ENCODE measurements at places on chromosomes 7 and 10.

- no peak for DNase-seq
These were observed 1174.3 kb downstream of the XPNPEP1 start for GRCh38 chr10:108749042-108749441.

DNA sequence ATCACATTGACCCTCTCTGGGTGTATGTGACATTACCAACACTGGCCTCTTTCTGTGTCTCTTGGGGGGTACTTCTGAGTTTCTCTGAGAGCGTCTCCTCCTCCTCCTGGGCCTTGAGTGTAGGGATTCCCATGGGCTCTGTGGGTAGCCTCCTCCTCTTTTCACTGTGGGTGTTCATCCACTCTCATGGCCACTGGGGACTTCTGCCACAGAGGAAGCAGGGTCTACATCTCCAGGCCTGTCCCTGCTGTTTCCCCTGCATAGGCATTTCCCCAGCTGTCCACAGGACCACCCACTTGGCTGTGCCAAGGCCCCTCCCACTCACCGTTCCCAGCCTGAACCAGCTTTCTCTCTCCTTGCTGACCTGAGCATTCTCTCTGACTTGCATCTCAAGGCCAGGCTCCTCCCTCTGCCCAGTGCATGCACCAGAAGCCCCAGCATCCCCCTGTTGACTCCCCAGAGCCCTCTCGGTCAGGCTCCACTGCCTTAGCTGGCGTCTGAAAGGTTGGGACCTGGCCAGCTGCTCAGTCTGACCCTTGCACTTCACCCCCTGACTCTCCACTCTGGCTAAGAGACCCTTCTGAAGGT, 487.6 kb downstream of the GLRX3 start:
- no peak for DNase-seq

GRCh38 chr7:132387596-132387995, 188.7 kb downstream of the PLXNA4 start:
- DNase-seq, result no peak

DNA sequence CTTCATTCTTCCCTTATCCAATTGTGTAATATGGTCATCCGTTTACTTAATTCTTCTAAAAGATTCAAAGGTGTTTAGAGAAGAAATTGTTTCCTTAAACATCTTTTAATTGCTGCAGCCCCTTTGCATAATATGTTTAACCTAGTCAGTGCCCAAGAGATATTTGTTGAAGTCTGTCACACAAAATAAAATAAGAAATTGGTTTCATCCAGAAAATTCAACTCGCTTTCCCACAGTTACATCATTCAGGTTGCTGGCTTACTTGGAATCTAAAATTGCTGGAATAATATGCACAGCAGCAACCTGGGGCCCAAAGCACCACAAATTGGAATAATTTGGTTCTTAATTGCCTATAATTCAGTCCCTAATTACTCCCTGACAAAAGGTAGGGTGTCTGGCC, 155.1 kb upstream of the ETV1 start:
- no peak for DNase-seq

DNA sequence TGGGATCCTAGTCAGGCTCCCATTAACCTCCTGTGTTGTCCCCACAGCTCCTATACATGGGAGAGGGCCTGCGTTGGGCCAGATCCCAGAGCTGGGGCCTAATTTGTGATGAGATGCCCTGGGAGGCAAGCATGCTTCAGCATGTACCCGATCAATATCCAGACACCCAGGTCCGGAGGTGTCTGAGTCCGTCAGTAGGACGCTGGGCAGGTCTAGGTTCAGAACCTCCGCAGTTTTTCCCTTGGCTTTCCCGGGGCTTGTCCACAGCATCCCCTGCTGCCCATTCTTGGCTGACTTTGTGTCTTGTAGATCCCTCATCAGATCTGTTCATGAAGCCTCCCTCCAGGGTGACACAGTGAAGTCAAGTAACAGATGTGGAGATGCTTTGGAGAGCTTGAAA, 32.7 kb upstream of the RBAK start:
- no peak for DNase-seq

DNA sequence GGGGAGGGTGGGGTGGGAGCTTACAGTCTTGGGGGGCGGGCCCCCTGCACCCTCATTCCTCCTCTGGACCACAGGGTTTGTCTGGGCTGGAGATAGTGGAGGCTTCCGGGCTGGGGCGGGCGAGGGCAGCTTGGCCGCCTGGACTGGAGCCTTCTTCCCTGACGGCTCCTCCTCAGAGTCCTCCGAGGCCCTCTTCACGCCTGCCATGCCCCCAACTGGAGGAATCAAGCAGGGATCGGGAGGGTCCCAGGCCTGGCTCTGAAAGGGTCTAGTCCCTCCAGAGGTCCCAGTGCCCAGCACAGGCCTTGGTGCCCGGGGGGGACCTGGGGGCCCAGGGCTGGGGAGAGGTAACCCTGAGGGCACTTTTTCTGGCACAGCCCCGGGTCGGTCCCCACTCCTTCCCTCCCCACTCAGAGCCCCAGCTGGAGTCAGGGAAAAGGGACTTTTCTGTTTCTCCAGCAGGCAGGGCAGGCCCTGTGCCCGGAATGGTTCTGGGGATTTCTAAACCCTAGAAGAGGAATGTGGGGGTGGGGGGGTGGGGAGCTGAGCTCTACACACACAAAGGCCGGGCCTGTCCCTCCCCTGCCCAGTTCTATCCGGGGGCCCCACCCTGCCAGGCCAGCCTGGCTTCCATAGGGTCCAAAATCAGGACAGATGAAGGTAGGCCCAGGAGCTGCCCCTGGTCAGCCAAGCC, 11.6 kb downstream of the MICALL2 start:
- no peak for DNase-seq

DNA sequence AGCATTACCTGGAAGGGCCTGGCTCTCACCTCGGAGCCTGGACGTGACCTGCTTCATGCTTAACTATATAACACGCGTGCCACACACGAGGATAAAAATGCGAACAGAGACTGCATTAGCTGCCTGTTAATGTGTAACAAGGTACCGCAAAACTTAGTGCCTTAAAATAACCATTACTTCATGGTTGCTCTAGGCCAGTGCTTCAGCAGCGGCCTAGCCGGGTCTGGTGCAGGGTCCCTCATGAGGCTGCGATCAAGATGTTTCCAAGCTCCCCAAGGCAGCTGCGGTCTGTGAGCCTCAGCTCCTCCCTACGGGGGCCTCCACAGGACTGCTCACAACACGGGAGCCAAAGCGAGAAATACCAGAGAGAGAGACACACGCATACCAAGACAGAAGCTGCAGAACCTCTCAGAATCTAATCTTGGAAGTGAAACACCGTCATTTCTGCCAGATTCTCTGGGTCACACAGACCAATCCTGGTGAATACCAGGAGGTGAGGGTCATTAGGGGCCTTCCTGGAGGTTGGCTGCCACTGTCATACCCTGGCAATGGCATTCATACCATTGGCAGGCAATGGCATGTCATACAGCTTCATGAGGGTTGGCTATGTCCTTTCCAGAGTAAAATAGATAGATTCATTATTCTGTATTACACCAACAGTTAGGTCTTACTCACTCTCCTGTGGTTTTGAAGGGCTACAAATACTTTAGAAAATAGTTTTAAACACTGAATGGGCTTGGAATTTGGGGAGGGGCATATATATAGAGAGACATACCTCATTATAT, 94.5 kb downstream of the HIPK2 start:
- no peak for DNase-seq

DNA sequence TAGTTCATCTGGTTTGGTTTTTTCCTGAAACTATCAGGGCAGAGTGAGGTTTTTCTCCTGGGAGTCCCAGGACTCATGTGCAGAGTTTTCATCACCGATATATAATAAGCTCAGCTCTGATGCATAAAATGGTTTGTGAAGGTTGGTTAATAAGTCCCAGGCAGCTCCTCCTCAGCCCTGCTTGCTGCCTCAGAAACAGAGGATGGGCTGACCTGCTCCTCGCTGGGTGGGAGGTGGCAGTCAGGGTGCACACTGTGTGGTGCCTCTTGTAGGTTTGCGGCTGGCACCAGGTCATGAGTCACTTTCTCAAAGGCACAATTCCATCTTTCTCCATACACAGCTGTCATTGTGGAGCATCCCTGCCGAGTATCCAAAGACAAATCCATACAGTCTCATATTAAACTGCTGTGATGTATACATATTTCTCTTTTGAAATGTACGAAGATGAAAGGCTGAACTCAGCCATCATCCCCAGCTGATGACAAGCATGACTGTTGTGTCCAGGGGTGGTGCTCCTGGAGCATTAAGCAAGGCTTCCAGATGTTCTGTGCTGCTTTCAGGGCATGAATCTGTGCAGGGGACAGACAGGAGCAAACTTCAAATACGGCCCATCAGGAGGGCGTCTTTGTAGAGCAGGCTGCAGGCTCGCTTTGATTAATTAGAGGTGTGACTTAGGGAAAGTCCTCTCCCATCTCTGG, 125.7 kb upstream of the NPS start:
- no peak for DNase-seq

DNA sequence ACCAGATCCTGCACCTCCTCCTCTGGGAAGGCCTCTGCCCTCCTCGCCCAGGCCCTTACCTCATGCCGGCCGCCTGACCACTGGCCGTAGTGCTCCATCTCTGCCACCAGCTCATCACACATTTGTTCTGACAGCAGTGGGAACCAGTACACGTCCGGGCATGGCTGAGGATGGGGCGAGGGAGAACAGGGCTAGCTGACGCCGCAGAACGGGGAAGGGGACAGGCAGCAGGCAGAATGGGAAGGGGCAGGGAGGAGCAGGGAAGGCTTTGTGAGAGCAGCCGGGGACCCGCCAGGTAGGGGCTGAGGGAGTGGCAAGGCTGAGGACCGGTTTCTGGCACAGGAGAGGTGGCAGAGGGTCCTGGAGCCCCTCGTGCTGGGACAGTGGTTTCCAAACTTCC, 8.0 kb upstream of the MOGAT3 start:
- no peak for DNase-seq

DNA sequence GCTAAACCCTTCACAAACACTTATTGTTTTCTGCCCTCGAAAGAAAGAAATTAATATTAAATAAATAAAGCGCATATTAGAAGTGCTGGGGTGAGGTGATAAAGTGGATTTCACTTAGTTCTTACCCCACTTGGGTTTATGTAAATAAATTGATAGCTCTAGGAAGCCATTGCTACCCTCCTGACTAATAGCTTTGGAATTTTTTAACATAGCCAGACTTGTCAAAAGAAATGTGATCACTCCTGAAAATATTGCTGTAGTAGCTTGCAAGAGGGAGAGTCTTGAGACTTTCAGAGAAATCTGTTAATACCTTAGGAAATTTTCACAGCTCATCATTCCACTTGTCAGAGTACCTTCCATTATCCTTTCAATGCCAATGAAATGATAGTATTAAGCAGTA, 7.6 kb downstream of the ARL5B start:
- no peak for DNase-seq

DNA sequence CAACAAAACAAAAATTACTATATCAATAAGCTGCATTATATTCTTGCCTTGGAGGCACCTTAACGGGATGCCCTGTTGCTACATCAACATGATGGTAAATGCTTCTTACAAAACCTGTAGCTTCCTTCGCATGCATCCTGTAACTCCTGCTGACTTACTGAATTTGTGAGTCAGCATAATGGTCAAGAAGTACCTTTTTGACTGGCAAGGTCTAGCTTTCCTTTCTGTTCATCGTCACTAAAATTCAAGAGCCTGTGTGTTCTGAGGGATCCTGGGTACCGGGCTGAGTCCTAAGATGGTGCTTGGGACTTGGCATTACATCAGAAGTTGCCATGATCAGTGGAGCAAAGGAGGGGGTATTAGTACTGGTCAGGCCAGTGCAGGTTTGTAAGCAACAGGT, 4.9 kb downstream of the PFKFB3 start:
- no peak for DNase-seq

GRCh38 chr7:76064208-76064970, 16.5 kb downstream of the MDH2 start:
- DNase-seq, result no peak

DNA sequence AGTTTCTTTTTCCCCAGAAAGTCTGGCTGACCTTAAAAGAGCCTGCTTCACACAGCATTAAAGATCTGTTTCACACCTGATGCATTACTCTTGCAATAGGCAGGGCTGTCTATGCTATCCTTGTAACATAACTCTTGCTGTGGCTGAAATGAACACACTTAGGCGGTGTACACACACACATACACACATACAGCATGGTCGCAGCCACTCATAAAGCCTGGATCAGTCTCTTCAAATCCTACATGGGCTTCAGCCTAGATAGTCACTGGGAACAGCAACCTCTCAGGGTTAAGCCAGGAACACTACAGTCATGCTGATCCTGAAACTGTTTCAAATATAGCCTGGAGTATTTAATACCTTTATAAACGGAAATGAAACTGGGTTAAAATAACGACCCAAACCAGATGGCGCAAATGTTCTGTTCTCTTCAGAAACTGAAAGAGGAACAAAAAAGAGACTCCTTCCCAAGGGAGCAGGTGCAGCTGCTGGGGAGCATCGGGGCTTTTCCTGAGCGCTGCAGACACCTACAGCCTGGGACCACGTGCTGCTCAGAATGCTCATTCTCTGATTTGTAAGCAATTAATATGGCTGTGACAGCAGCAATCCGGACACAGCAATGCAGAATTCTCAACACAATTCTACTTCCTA, 61.0 kb upstream of the SFMBT2 start:
- no peak for DNase-seq

- DNase-seq, result no peak
These were observed 37.0 kb downstream of the FAM20C start for GRCh38 chr7:229184-229964.

DNA sequence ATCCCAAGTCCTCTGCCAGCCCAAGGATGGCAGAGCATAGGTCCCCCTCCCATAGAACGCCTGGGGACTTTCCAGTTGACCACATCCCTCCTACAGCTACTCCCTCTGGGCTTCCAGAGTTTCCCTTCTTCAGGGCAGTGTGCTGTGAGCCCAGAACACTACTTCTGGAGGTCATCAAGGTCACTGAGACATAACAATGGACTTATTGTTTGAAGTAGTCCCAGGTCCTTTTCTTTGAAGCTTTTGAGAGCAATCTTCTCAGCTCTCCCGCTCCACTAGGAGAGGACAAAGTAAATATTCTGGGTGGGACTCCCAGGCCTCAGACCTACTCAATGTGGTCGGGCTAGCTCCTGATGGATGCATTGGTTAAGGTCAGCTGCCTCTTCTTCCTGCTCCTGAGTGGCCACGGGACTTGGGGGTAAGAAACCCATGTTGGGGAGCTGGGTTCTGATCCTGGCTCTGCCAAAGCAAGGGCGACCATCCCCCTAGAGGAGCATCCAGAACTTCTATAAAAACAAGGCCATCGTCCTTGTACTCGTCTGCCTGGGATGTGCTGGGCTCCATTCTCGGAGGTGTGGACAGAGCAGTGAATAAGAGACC, 83.5 kb upstream of the DDC start:
- DNase-seq, result no peak

- DNase-seq, result no peak
These were observed 75.7 kb upstream of the SYPL1 start for GRCh38 chr7:106187613-106188350.

DNA sequence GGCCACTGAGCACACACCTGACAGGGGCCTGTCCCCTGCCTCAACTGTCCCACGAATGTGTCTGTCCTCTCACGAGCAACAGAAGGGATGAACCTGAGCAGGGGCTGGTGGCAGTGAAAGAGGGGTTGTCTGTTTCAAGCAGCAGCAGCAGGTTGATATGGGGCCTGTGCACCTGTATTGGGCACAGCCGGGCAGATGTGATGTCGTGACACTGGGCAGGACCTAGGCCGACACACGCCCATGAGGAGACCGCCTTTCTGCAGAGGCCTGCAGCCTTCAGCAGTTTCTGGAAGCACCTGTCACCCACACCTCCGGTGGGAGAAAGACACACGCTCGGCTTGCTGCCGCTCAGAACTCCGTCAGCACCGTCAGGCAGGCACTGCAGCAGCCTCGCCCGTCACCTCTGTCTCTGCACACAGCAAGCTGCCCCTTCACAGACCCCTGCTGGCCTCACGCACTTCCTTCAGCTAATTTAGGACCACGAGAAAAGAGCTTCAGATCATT, 48.5 kb downstream of the AMZ1 start:
- DNase-seq, result no peak

- DNase-seq, result no peak
These were observed 309.1 kb downstream of the MDFIC start for GRCh38 chr7:115230882-115231571.
